ENCODE measurements at places on chromosomes 12 and 14.
A peak's percentile ranks its signal among the peaks of the same experiment; 100 is the strongest.

- DNase-seq: no peak
- no peaks in the 10 kb centered on the region for H3K36me3 ChIP-seq
Observed at GRCh38 chr12:64656429-64656828, 46.1 kb downstream of the RASSF3 start.

DNA sequence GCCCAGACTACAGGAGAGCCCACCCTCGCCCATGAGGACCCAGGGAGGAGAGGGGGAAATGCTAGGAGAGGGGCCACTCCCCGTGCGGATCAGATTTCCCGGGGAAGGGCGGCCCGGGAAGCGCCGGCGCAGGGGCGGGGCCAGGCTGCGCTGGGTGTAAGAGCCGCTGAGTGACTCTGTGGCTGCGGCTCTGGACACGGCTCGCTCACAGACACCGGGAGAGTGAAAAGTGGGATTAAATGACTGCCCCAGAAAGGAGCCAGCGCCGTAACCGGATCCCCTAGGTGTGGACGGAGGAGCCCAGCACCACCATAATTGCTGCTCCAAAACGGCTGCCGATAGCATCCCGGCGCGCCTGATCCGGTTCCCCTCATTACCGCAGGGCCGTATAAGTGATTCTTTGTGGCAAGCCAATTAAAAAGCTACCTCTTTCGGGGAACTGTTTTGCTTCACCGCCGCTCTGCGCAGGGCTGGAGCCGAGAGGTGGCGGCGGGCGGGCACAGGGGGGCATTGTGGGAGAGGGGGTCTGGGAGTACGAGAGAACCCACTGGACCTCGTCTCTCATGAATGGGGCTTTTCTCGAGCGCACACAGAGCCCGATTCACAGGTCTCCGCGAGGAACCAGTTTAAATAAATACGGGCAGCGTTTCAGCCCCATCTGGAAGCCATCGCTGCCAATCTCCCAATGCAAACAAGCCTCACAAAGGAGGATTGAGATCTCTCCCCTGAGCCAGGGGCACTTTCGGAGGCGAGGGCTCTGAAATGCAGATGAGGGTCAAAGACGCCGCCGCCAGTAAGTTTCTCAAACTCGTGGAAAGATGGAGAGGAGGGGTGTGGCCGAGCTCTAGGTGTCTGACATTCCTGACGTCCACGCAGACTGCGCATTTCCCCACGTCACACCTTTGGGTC is 2.5 kb downstream of the COL2A1 start:
- H3K27me3 ChIP-seq: no peaks in the 10 kb centered on the region
- H3K4me3 ChIP-seq: peak overlapping the region; percentile 71
- H3K4me1 ChIP-seq: peaks cover 20% of the 10 kb centered on the region
- DNase-seq: peak; percentile 74

- peak overlapping the region; percentile 83 for H3K4me3 ChIP-seq
- peaks cover 32% of the 10 kb centered on the region for H3K4me1 ChIP-seq
- H3K27me3 ChIP-seq: no peaks in the 10 kb centered on the region
- no peaks in the 10 kb centered on the region for H3K36me3 ChIP-seq
- peak; percentile 79 for DNase-seq
Observed at GRCh38 chr12:125185311-125185739, 120.1 kb downstream of the AACS start.

GRCh38 chr12:14416658-14417057 is 51.2 kb downstream of the ATF7IP start:
- peak; percentile 61 for DNase-seq
- no peak overlapping the region for H3K27ac ChIP-seq
- peaks cover 5% of the 10 kb centered on the region for H3K4me1 ChIP-seq
- no peak overlapping the region for H3K4me3 ChIP-seq
- H3K27me3 ChIP-seq: no peaks in the 10 kb centered on the region
- peaks cover 12% of the 10 kb centered on the region for H3K36me3 ChIP-seq

GRCh38 chr12:124460771-124461170 is 106.6 kb downstream of the NCOR2 start:
- no peak overlapping the region for H3K4me3 ChIP-seq
- DNase-seq: no peak
- peaks cover 30% of the 10 kb centered on the region for H3K36me3 ChIP-seq
- no peaks in the 10 kb centered on the region for H3K27me3 ChIP-seq
- H3K27ac ChIP-seq: no peak overlapping the region
- peaks cover 22% of the 10 kb centered on the region for H3K4me1 ChIP-seq

GRCh38 chr12:90514325-90514724 is 440.7 kb downstream of the CCER1 start:
- no peak for DNase-seq
- H3K4me1 ChIP-seq: no peaks in the 10 kb centered on the region
- H3K36me3 ChIP-seq: no peaks in the 10 kb centered on the region
- H3K27me3 ChIP-seq: no peaks in the 10 kb centered on the region
- H3K4me3 ChIP-seq: no peak overlapping the region

GRCh38 chr12:92270521-92270920 is 124.9 kb upstream of the BTG1 start:
- H3K27me3 ChIP-seq: no peaks in the 10 kb centered on the region
- H3K4me1 ChIP-seq: no peaks in the 10 kb centered on the region

GRCh38 chr12:38776647-38777046 is 128.7 kb downstream of the CPNE8 start:
- H3K36me3 ChIP-seq: no peaks in the 10 kb centered on the region
- no peaks in the 10 kb centered on the region for H3K4me1 ChIP-seq
- H3K27ac ChIP-seq: no peak overlapping the region
- no peak overlapping the region for H3K4me3 ChIP-seq
- H3K27me3 ChIP-seq: no peaks in the 10 kb centered on the region

GRCh38 chr12:47824198-47824597 is 4.5 kb upstream of the HDAC7 start:
- H3K36me3 ChIP-seq: no peaks in the 10 kb centered on the region
- H3K27ac ChIP-seq: no peak overlapping the region
- peaks cover 32% of the 10 kb centered on the region for H3K4me1 ChIP-seq
- no peak for DNase-seq

DNA sequence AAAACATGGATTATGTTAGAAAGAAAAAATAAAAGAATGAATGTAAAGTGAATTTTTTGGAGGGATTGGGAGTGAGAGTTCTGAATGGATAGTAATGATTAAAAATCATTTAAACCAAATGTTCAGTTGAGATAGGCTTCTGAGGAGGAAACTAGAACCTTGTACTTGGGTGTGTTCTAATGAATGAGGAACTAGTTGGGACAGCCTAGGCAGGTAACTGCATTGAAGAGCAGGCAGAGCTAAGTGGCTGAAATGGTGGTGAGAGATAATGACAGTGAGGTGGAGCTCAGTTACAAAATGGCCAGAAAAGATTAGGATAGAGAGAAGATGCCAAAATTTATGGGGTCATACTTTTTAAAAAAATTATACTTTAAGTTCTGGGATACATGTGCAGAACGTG is 132.9 kb downstream of the ATP23 start:
- H3K4me1 ChIP-seq: no peaks in the 10 kb centered on the region
- no peak for DNase-seq
- H3K27ac ChIP-seq: no peak overlapping the region
- no peaks in the 10 kb centered on the region for H3K27me3 ChIP-seq
- no peak overlapping the region for H3K4me3 ChIP-seq

- peaks cover 4% of the 10 kb centered on the region for H3K4me1 ChIP-seq
- peaks cover 11% of the 10 kb centered on the region for H3K36me3 ChIP-seq
- H3K27ac ChIP-seq: no peak overlapping the region
- H3K4me3 ChIP-seq: no peak overlapping the region
- no peak for DNase-seq
- H3K27me3 ChIP-seq: peaks cover 3% of the 10 kb centered on the region
Observed at GRCh38 chr14:104820669-104821228, 19.8 kb downstream of the ZBTB42 start.

DNA sequence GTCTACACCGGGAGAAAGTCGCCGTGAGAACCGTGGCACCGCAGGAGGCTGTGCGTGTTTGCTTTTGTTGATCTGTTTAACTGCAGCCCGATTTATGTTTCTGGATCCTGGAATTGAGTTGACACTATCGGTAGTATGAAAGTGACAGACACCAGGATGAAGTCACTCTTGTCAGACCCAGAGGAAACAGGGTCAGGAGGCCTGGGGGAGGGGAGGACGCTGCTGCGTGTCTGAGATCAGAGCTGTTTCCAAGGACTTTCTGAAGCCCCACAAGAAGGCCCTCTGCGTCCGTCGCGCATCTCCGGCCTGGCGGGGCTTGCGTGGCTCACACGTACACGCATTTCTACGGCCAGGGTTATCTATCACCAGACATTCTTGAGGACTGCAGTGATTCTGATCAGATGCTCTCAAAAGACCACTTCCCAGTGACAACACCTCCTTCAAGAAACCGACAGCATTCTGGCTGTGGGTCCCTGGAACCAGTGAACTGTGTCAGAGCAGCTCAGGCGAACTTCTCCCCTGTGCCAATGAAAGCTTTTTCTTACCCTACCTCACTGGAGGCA is 263.4 kb downstream of the ADGRD1 start:
- no peaks in the 10 kb centered on the region for H3K36me3 ChIP-seq
- no peak for DNase-seq
- H3K27me3 ChIP-seq: no peaks in the 10 kb centered on the region
- H3K27ac ChIP-seq: no peak overlapping the region
- peaks cover 23% of the 10 kb centered on the region for H3K4me1 ChIP-seq

DNA sequence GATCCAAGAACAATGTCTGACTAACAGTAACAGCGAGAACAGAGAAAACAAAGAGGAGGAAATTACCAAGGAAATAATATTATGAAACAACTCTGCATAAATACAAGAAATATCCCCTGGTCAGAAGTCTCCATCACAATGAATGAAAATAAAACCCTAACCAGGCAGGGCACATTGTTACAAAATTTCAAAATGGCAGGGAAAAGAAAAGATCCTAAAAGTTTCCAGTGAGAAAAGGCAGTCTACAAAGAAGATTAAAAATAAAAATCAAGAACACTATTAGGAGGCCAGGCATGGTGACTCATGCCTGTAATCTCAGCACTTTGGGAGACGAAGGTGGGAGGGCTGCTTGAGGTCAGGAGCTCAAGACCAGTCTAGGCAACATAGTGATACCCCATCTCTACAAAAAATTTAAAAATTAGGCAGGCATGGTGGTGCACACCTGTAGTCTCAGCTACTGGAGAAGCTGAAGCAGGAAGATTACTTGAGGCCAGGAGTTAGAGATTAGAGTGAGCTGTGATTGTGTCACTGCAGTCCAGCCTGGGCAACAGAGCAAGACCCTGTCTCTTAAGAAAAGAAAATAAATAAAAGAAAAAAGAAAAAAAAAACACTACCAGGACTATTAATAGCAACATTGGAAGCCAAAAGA is 47.8 kb downstream of the FERMT2 start:
- no peaks in the 10 kb centered on the region for H3K4me1 ChIP-seq
- no peak overlapping the region for H3K4me3 ChIP-seq
- peaks cover 40% of the 10 kb centered on the region for H3K36me3 ChIP-seq
- no peaks in the 10 kb centered on the region for H3K27me3 ChIP-seq
- no peak for DNase-seq

DNA sequence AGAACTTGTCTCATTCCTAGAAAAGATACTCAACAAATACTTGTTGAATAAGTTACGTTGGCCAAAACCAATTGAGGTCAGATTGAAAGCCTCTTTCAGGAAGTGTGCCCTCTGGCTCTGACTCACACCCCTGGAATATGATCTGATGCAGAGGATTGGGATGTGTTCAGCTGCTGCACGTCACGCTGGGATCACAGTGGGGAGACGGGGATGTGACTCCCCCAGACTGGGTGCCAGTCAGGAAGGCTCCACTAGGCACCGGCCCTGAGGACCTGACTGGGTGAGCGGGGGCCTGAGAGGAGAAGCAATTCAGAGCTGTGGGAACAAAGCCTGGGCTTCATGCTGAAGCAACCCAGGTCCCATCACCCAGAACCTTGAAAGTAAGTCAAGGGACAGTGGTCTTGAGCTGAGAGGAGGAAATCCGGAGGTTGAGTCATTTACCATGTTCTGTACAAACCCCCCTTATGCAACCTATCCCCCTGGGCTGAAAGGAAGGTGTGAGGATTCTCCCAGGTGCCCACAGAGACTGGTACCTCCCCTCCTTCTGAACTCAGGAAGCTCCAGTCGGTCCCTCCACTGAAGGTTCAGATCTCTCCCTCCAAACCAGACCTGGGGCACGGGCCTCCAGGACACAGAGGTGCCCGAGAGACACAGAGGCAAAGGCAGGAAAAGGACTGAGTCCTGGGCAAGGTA is 3.9 kb downstream of the CEBPE start:
- no peak for DNase-seq
- no peak overlapping the region for H3K4me3 ChIP-seq
- H3K36me3 ChIP-seq: no peaks in the 10 kb centered on the region
- peaks cover 18% of the 10 kb centered on the region for H3K4me1 ChIP-seq
- no peak overlapping the region for H3K27ac ChIP-seq

DNA sequence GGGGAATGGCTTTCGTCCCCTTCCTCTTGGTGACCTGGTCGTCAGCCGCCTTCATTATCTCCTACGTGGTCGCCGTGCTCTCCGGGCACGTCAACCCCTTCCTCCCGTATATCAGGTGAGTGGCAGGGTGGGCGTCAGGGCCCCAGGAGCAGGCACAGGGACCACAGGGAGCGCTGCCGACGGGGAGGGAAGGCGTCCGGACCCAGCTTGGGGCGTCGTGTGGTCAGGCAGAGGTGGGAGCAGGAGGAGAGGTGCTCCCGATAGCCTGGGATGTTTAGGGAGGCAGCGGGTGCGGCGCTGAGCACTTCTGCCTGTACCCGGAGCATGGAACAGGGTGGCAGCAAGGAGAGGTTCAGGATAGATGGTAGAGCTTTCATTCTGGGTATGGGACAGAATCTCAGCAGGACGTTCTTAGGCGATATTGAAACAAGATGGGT is 444 bp downstream of the DRAM1 start:
- DNase-seq: no peak
- H3K27ac ChIP-seq: no peak overlapping the region
- no peaks in the 10 kb centered on the region for H3K27me3 ChIP-seq

DNA sequence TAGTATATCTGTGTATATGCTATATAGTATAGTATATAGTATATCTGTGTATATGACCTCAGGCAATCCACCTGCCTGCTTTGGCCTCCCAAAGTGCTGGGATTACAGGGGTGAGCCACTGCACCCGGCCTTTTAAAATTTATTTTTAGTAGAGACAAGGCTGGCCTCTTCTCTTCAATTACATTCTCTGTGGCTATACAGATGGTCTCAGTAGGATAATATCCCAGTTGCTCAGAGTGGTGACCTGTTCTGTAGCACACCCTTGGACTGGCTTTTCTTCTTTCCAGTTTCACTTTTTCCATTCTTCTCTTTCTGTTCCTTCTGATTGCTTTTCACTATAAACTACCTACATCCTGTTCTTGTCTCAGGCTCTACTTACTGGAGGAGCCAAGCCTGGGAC is 3.1 kb upstream of the NFATC4 start:
- peaks cover 16% of the 10 kb centered on the region for H3K4me1 ChIP-seq
- no peak overlapping the region for H3K4me3 ChIP-seq
- H3K36me3 ChIP-seq: peaks cover 6% of the 10 kb centered on the region
- DNase-seq: no peak
- H3K27me3 ChIP-seq: peaks cover 2% of the 10 kb centered on the region

DNA sequence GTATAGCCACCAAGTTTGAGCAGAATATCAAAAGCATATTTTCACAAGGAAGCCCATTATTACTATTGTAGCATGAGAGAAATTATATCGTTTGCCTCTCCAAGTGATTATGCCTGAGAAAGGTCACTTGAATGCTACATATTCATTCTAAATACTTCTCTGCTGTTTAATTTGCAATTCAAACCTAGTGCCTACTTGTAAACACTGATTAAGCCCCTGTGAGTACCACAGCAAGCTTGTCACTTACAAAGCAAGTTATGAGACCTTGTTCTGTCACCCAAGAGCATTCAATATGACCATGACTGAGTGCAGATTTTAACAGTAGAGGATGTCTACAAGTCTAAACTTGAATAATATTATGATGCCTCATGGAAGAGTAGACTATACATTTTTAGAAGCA is 124.7 kb upstream of the SSTR1 start:
- H3K27me3 ChIP-seq: no peaks in the 10 kb centered on the region
- no peaks in the 10 kb centered on the region for H3K4me1 ChIP-seq
- H3K4me3 ChIP-seq: no peak overlapping the region
- H3K27ac ChIP-seq: no peak overlapping the region
- no peak for DNase-seq
